ENCODE measurements at places on chromosomes 7 and 10.

- no peak for DNase-seq
These were observed 115.4 kb downstream of the MDFIC start for GRCh38 chr7:115037128-115037802.

- DNase-seq: no peak
These were observed 56.8 kb downstream of the TCF7L2 start for GRCh38 chr10:113006656-113007342.

- no peak for DNase-seq
These were observed 7.1 kb downstream of the CHAT start for GRCh38 chr10:49620841-49621378.

- no peak for DNase-seq
These were observed 275.7 kb upstream of the FZD1 start for GRCh38 chr7:90988516-90988915.
